Neural progenitor cell (in vitro differentiated cells): ENCODE measurements at places on chromosomes 1 and 21. TPM values are rescaled to one million over a fixed set of nuclear protein-coding genes. Genes with fewer than 3 reads are reported as not detected.
A peak's percentile ranks its signal among the peaks of the same experiment; 100 is the strongest.

The RCSD1 gene
- 0.06 TPM in 2 replicates for total RNA-seq

The SV2A gene
- 31.6 and 47.1 TPM in 2 replicates for total RNA-seq

The FMO2 gene
- total RNA-seq, result 0.47 TPM in 1 of 2 replicates, not detected in the other

The PTPN14 gene
- total RNA-seq, result 27.3 and 28.3 TPM in 2 replicates

The NRAS gene
- total RNA-seq, result 111 and 169 TPM in 2 replicates

- H3K4me1 ChIP-seq, result no peaks in the 10 kb centered on the region
- no peaks in the 10 kb centered on the region for H3K36me3 ChIP-seq
- H3K27ac ChIP-seq, result no peak overlapping the region
- DNase-seq, result no peak
- no peaks in the 10 kb centered on the region for H3K27me3 ChIP-seq
- no peak overlapping the region for H3K4me3 ChIP-seq
These were observed 17.7 kb downstream of the MARCKSL1 start for GRCh38 chr1:32318127-32318869.

GRCh38 chr1:100719490-100719889 is at the start of gene VCAM1:
Gene VCAM1, plus strand, starts transcription at chr1:100719742. Its CDS starts 119 bp downstream, at chr1:100719861.
- H3K4me3 ChIP-seq, result no peak within 1 kb of the TSS
- peaks cover 17% of the 10 kb centered on the region for H3K4me1 ChIP-seq
- DNase-seq, result peak; percentile 66
- no peaks in the 10 kb centered on the region for H3K36me3 ChIP-seq
- H3K27ac ChIP-seq, result no peak within 1 kb of the TSS

DNA sequence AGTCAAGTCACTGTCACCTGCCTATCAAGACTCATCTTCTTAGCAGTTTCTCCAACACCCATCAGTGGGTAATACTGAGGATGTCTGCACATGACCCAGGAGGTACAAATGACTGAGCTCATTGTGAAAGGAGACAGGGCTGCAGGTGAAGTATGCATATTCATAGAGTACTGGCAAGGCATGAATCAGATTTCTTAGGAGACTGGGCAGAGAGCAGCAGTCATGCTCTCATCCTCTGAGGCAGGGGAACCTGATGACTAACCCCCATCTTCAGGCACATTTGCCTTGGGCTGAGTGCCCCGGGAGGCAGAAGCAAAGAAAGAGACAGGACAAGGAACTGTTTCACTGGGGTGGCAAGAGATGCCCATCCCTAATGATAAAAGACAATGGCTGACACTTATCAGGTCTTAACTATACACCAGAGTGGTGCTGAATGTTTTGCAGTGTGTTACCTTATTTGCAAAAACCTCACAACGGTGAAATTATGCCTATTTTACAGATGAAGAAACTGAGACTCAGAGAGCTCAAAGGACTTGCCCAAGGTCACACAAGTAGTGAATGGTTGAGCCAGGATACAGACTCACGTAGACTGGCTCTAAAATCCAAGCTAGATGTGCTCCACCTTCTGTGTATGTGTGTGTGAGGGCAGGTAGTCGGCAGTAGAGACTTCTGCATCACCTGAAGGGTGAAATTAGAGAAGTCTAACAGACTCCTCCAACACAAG is 9.2 kb upstream of the GRHL3 start:
- no peaks in the 10 kb centered on the region for H3K36me3 ChIP-seq
- no peak for DNase-seq
- no peak overlapping the region for H3K27ac ChIP-seq
- no peaks in the 10 kb centered on the region for H3K27me3 ChIP-seq
- no peak overlapping the region for H3K4me3 ChIP-seq

- no peak for DNase-seq
- H3K4me3 ChIP-seq, result no peak overlapping the region
- H3K36me3 ChIP-seq, result no peaks in the 10 kb centered on the region
- H3K27ac ChIP-seq, result no peak overlapping the region
- H3K4me1 ChIP-seq, result peaks cover 20% of the 10 kb centered on the region
These were observed 5.2 kb downstream of the LRRC7 start for GRCh38 chr1:69572921-69573320.

DNA sequence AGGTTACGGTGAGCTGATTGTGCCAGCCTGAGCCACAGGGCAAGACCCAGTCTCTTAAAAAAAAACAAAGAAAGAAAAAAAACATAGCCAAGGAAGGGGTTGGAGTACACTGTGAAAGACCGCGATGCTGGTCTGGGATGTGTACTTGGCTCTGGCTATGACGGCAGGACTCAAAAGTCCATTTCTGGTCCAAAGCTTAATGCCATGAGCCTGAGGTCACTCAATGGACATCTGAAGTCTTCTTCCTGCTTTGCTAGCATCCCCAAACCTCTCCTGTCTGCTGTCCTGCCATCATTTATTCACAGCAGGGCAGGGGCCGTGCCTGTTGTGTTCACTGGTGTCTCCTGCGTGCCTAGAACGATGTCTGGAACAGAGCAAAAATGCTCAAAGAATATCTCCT is 1.5 kb upstream of the ARHGEF10L start:
- no peak overlapping the region for H3K27ac ChIP-seq
- peak overlapping the region; percentile 61 for H3K4me3 ChIP-seq
- peaks cover 19% of the 10 kb centered on the region for H3K4me1 ChIP-seq
- H3K27me3 ChIP-seq, result no peaks in the 10 kb centered on the region

DNA sequence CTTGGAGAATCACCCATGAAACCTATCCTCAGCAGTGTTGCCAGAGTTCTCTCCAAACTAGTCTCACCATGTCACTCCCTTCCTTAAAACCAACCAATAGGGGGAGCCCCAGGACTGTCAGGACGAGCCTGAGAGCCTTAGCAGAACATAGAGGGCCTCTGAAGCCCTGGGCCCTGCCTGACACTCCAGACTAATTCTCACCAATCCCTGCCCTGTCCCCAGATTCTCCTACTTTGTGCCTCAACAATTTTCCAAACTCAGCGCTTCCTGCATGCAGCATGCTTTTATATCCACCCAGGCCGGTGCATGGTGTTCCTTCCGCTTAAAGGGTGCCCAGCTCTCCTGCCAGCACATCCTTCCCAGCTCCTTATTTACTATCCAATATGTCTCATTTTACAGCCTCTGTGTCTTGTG is 42.7 kb downstream of the HSD3B1 start:
- no peaks in the 10 kb centered on the region for H3K4me1 ChIP-seq
- peak; percentile 89 for DNase-seq
- H3K36me3 ChIP-seq, result no peaks in the 10 kb centered on the region
- H3K27me3 ChIP-seq, result no peaks in the 10 kb centered on the region
- H3K27ac ChIP-seq, result no peak overlapping the region

DNA sequence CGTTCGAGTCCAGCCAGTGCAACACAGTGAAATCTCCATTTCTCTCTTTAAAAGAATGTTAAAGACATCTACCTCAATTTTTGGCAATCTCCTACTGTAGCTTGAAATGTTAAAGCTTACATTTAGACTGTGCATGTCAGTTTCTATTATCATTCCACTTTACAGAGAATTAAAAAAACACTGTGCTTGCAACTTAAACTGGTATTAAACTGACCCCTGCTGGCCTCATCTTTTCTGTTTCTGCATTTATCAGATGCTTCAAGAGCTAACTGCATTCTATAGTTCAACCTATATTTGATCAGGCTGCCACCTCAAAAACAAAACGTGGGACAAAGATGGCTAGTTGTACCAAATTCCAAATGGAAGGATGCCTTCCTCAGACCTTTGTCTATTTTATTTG is 226.5 kb downstream of the SMYD3 start:
- no peaks in the 10 kb centered on the region for H3K4me1 ChIP-seq
- no peaks in the 10 kb centered on the region for H3K36me3 ChIP-seq
- H3K27ac ChIP-seq, result no peak overlapping the region
- DNase-seq, result no peak

GRCh38 chr1:30132602-30133286 is 590.6 kb downstream of the MATN1 start:
- H3K4me1 ChIP-seq, result no peaks in the 10 kb centered on the region
- H3K27ac ChIP-seq, result no peak overlapping the region
- H3K36me3 ChIP-seq, result no peaks in the 10 kb centered on the region
- H3K4me3 ChIP-seq, result no peak overlapping the region
- no peak for DNase-seq

- DNase-seq, result peak; percentile 82
- H3K4me3 ChIP-seq, result peak within 1 kb of the TSS; percentile 84
- H3K4me1 ChIP-seq, result peaks cover 15% of the 10 kb centered on the region
- no peak within 1 kb of the TSS for H3K27ac ChIP-seq
These were observed at the start of gene TSTD1 for GRCh38 chr1:161038523-161039153. Gene TSTD1, minus strand, starts transcription at chr1:161038964. Its CDS starts 75 bp downstream, at chr1:161038889.

GRCh38 chr1:29698033-29698432 is 461.7 kb downstream of the PTPRU start:
- no peaks in the 10 kb centered on the region for H3K36me3 ChIP-seq
- no peaks in the 10 kb centered on the region for H3K27me3 ChIP-seq
- no peaks in the 10 kb centered on the region for H3K4me1 ChIP-seq

- H3K4me3 ChIP-seq, result no peak overlapping the region
- H3K27ac ChIP-seq, result no peak overlapping the region
- no peaks in the 10 kb centered on the region for H3K4me1 ChIP-seq
- no peak for DNase-seq
These were observed 424.5 kb downstream of the NEGR1 start for GRCh38 chr1:71857862-71858261.

- no peak overlapping the region for H3K4me3 ChIP-seq
- no peak overlapping the region for H3K27ac ChIP-seq
- peaks cover 56% of the 10 kb centered on the region for H3K4me1 ChIP-seq
- no peaks in the 10 kb centered on the region for H3K36me3 ChIP-seq
- DNase-seq, result no peak
These were observed 6.1 kb downstream of the C1orf21 start for GRCh38 chr1:184392779-184393522.

DNA sequence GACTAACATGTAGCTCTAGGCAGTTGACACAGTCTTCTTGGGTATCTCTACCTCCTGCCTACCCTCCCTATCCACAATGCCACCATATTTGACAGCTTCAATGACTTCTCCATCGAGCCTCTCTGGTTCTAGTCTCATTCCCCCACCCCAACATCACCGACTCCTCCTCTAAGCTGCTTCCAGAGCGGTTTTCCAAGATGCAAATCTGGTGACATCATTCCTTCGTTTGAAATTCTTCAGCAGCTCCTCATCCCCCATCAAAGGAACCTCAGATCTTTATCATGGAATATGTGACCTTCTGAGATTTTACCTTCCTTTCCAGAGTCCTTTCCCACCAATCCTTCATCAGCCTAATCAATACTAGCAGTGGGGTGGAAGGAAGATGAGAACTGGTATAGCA is 352.4 kb upstream of the RUNX1 start:
- no peaks in the 10 kb centered on the region for H3K4me1 ChIP-seq
- no peak for DNase-seq
- H3K27me3 ChIP-seq, result no peaks in the 10 kb centered on the region
- no peak overlapping the region for H3K27ac ChIP-seq
- H3K36me3 ChIP-seq, result no peaks in the 10 kb centered on the region
- H3K4me3 ChIP-seq, result no peak overlapping the region

GRCh38 chr1:155569988-155570592 is 7.5 kb upstream of the ASH1L start:
- H3K36me3 ChIP-seq, result no peaks in the 10 kb centered on the region
- H3K4me1 ChIP-seq, result no peaks in the 10 kb centered on the region
- no peak overlapping the region for H3K4me3 ChIP-seq
- H3K27me3 ChIP-seq, result no peaks in the 10 kb centered on the region
- no peak for DNase-seq

DNA sequence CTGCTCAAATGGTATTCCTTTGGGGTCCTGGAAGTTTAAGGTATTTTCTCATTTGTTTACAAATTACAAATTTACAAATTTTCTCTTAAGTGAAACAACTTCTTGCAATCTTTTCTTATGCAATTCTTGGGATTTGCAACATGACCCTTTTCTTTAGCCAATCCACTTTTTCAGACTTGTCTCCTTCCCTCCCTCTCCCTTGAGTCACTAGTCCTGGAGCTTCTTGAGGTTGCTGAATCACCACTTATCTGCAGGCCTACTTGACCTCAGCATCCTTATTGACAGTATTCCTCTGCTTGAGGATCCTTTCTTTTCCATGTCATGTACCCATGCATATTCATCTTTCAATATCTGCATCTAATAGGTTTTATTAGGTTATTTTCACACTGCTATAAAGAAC is 302.8 kb upstream of the ADAMTS5 start:
- DNase-seq, result no peak
- H3K27ac ChIP-seq, result no peak overlapping the region
- H3K27me3 ChIP-seq, result no peaks in the 10 kb centered on the region

GRCh38 chr21:42993051-42993712 is 18.8 kb downstream of the PKNOX1 start:
- no peaks in the 10 kb centered on the region for H3K36me3 ChIP-seq
- H3K4me3 ChIP-seq, result no peak overlapping the region
- H3K27ac ChIP-seq, result no peak overlapping the region
- no peaks in the 10 kb centered on the region for H3K4me1 ChIP-seq

DNA sequence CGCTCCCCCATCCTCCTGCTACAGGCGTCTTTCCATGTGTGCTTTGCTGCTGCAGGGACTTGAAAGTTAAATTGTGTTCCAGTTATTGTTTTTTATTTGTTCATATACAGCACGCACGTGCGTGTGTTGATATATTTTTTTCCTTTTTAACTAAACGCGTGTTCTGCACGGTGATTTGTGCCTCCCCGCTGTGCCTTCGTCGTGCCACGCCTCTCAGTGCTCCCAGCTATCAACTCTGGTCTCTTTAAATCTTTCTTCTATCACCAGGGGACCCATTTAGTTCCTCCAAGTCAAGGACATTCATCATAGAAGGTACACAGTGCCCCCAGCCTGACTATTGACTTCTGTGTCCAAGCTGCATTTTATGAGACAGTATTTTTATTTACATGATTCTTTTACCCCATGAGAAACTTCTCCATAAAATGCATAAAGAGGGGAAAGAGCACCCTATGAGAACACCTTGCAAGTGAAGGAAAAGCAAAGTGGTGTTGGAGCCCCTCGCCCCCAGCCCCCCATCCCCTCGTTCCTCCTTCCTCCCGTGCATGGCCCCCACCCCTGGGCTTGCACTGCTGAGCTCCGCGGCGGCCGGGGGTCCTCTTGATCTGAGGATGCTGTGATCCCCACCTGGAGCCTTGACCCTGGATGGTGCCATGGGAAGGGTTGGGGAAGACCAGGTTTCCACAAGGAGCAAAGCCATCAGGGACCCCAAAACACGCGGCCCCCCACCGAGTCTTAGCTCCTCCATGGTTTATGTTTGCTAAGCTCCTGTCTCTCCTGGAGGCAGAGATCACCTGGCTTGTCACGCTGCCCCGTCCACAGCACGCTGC is 45.5 kb downstream of the KCNAB2 start:
- no peaks in the 10 kb centered on the region for H3K4me1 ChIP-seq
- H3K27ac ChIP-seq, result no peak overlapping the region
- no peak for DNase-seq

- no peaks in the 10 kb centered on the region for H3K36me3 ChIP-seq
- DNase-seq, result no peak
These were observed 16.9 kb upstream of the RGS16 start for GRCh38 chr1:182620924-182621585.

DNA sequence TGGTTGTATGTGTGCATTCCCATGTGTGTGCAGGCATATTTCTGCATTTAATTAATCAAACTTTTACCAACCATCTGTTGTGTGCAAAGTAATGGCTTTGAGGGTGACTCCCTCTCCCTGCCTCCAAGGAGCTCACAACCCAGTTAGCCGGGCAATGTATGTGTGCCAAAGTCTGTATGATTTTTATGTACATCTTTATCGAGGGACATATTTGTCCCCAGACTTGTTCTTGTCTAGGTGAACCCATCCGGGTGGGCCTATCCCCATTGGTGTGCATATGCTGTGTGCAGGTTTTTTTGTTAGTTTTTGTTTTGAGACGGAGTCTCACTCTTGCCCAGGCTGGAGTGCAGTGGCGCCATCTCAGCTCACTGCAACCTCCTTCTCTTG is 1.8 kb downstream of the SYTL1 start:
- no peak overlapping the region for H3K4me3 ChIP-seq
- no peaks in the 10 kb centered on the region for H3K36me3 ChIP-seq
- H3K27ac ChIP-seq, result no peak overlapping the region
- H3K4me1 ChIP-seq, result peaks cover 41% of the 10 kb centered on the region
- no peaks in the 10 kb centered on the region for H3K27me3 ChIP-seq

GRCh38 chr1:164320790-164321731 is 237.9 kb upstream of the PBX1 start:
- DNase-seq, result peak; percentile 80
- peaks cover 12% of the 10 kb centered on the region for H3K4me1 ChIP-seq
- H3K27me3 ChIP-seq, result peaks cover 38% of the 10 kb centered on the region
- H3K27ac ChIP-seq, result no peak overlapping the region
- H3K36me3 ChIP-seq, result no peaks in the 10 kb centered on the region
